LNCaP clone FGC (cell line): ENCODE measurements at places on chromosomes 12 and 14.

DNA sequence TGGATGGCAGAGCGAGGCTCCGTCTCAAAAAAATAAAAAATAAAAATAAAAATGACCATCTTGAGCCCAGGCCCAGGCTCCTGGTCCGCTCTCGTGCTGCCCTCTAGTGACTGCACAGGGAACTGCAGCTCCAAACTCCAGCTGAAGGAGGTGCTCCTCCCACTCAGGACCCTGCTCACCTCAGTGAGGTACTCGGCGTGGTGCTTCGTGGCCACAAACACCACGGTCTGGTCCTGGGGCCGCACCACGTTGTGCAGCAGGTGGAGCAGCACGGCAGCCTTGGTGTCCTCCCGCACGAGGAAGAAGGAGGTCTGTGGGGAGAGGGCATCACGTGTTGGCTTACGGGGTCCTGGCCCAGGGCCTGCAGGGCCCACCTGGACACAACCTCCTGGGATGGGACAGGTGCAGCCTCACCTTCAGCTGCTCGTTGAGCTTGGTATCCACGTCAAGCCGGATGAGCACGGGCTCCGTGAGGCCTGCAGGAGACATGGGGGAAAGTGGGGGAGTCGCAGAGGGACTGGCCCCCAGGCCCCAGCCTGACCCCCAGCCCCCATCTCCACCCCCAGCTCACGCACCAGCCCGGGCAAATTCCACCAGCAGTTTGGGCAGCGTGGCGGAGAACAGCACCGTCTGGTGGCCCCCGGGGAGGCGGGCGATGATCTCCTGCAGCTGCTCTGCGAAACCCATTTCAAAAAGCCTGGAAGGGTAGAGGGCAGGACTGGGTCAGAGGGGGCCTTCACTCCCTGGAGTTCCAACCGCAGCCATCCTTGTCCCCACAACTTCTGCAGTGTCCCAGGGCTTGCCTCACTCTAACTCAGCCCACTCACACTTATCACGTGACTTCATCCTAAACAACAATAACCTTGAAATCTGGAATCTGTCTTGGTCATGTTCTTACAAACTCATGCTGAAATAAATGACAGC is 10.6 kb downstream of the DDX54 start:
- no peak for DNase-seq

GRCh38 chr14:98725191-98725590 is 546.8 kb downstream of the BCL11B start:
- DNase-seq = no peak

DNA sequence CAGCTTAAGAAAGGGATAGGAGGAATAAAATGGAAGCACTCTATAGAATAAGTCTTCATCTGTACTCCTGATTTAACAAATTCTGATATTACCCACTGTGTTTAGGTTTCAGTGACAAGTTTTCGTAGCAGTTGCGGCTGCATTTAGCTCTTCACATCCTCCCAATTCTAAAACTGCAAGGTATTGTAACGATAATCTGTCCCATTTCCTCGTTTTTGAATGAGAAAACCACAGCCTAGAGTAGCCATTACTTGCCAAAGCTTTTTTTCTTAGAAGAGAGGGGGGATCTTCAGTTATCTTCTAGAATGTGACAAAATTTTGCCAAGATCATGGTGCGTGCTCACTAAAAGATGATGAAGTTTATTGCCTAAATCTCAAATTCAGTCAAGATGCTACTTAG is 155.8 kb downstream of the PDE3A start:
- DNase-seq = no peak

- DNase-seq = no peak
These were observed 21.4 kb upstream of the TMEM106C start for GRCh38 chr12:47941871-47942613.

DNA sequence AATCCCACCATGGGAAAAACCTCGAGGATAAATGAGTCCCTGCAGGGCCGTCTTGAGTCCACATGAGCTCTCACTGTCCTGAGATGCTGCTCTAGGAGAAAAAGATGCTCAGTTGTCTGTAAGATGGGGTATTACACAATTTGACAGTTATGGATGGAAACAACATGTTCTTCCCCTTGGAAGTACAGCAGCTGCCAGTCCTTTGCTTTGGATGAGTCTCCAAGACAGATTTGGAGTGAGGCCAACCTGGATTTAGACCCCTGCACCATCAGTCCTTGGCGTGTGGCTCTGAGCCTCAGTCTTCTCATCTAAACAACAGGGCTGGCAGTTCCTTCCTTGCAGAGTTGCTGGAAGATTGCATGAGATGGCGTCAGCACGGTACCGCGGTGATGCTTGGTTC is 309.1 kb upstream of the FKBP4 start:
- DNase-seq = no peak

DNA sequence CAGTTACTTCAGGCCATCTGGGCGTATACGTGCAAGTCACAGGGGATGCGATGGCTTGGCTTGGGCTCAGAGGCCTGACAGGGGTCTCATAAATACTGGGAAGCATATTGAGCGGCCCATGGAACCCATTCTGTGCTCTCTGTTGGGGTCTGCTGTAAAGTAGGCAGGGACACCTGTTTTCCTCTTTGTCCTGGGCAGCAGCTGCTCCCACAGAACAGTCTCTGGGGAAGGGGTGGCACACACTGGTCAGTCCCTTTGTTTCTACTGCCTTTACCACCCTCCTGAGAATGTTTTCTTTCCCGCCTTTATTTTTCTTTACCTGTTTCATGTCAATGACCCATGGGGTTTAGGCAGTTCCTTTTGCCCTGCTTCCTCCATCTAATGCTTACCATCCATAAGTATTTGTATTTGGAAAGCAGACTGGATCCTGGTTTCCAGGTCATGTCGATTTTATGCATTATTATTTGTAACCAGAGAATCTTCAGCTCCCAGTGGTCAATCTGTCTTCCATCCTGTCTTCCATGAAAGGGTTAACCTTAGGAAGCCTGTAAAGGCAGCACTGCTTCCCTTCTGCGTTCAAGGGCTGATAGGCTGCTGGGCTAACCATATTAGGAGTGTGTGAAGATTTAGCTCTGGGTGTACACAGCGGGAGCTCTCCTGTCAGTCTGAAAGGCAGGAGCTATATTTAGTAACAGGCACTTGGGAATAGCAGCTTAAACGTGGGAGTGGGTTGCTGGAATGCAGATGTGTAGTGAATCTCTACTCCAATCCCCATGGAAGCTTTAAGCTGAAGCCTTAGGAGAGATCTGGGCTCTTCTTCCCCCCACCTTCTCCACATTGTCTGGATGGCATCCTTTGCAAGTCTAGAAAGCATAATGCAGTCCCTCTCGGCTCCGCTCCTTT is 124.0 kb downstream of the DYRK2 start:
- no peak for DNase-seq

GRCh38 chr12:53207042-53207441 is at the start of gene ITGB7:
ITGB7 (minus strand) TSS chr12:53207251; CDS start chr12:53200443, 6,808 bp downstream.
- no peak for DNase-seq
